ENCODE measurements at places on chromosomes 7 and 10. TPM values are rescaled to one million over a fixed set of nuclear protein-coding genes. Genes with fewer than 3 reads are reported as not detected.

PIK3CG gene
- total RNA-seq, result 31.8 TPM

ANKRD61 gene
- not detected for total RNA-seq

SAMD9 gene
- 32.2 TPM for total RNA-seq

FOXI2 gene
- total RNA-seq, result 0.60 TPM

OAT gene
- 63.0 TPM for total RNA-seq

SAMD9L gene
- total RNA-seq, result 34.8 TPM

NOD1 gene
- 29.4 TPM for total RNA-seq

CDNF gene
- total RNA-seq, result 1.5 TPM

HSPA12A gene
- 7.9 TPM for total RNA-seq

- H3K27me3 ChIP-seq, result no peaks in the 10 kb centered on the region
- H3K4me3 ChIP-seq, result no peak overlapping the region
- H3K4me1 ChIP-seq, result peaks cover 14% of the 10 kb centered on the region
- H3K27ac ChIP-seq, result no peak overlapping the region
- DNase-seq, result no peak
Measured at GRCh38 chr10:77969114-77969513, 42.6 kb upstream of the DLG5 start.

DNA sequence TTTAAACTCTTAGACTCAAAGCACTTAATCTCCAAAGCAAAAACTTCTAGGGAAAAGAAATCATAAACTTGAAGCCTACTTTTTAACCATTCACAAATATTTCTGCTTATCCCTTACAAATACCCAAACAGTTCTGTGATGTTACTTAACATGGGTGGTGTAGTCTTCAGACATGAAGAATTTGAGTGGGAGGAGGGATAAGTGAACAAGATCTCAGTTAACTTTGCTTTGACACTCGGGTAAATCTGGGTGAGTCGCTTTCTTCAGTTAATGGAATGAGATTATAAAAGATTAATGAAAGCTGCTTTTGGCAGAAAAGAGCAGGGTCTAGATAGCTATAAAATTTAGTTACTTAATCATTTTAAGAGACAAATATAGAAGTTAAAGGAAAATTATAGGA is 47.5 kb downstream of the RNF133 start:
- no peak overlapping the region for H3K4me3 ChIP-seq
- no peaks in the 10 kb centered on the region for H3K27me3 ChIP-seq
- H3K4me1 ChIP-seq, result no peaks in the 10 kb centered on the region

GRCh38 chr7:116188-116981 is 76.0 kb upstream of the FAM20C start:
- DNase-seq, result no peak
- H3K27me3 ChIP-seq, result no peaks in the 10 kb centered on the region
- H3K4me1 ChIP-seq, result peaks cover 60% of the 10 kb centered on the region
- peak overlapping the region; percentile 78 for H3K27ac ChIP-seq

- H3K36me3 ChIP-seq, result no peaks in the 10 kb centered on the region
- H3K27ac ChIP-seq, result no peak overlapping the region
- H3K4me3 ChIP-seq, result no peak overlapping the region
- no peak for DNase-seq
Measured at GRCh38 chr10:93821051-93821772, 63.5 kb downstream of the LGI1 start.

GRCh38 chr7:131800531-131800930 is 244.1 kb upstream of the PODXL start:
- H3K36me3 ChIP-seq, result no peaks in the 10 kb centered on the region
- no peaks in the 10 kb centered on the region for H3K27me3 ChIP-seq
- H3K27ac ChIP-seq, result no peak overlapping the region
- no peak overlapping the region for H3K4me3 ChIP-seq
- DNase-seq, result no peak

DNA sequence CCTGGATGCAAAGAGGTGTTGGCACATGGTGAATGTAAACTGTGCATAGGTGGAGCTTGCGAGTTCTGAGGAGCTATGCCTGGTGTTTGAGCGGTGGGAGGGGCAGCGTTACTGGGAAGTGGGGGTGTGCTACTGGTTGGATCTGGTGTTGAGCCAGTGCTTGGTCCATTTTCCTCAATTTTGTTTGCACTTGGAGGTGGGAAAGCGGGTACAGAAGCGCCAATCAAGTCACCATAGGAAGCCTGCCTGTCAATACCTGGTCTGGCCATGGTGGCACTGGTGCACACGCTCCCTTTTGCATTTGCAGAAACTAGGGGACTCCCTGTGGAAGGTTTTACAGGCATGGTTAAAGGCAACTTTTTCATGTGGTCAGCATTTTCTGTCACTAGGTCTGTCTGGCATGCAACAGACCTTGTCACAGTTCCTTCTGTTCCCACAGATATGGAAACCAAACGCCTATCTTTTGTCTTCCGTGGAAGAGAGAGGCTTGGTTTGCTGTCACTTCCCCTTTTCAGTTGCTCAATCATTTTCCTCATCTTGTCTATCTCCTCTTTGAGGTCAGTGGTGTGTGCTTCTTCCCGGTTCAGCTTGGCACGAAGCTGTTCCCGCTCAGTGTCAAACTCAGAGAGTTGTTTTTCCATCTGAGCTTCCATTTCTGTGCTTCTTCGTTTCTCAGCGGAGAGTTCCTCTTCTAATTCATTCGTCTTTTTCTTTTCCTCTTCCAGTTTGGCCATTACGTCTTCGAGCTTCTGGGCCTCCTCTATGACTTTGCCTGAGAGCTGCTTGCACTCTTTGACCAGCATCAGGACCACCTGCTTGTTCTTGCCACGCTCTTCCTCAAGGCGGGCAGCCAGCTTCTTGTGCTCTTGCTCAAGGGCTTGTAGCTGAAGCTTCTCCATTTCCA is 81.1 kb downstream of the CTTNBP2 start:
- peak overlapping the region; percentile 62 for H3K27ac ChIP-seq
- H3K27me3 ChIP-seq, result no peaks in the 10 kb centered on the region
- H3K36me3 ChIP-seq, result no peaks in the 10 kb centered on the region
- no peak overlapping the region for H3K4me3 ChIP-seq
- no peaks in the 10 kb centered on the region for H3K4me1 ChIP-seq
- no peak for DNase-seq

GRCh38 chr7:149209518-149210269 is 14.3 kb downstream of the ZNF282 start:
- H3K27me3 ChIP-seq, result no peaks in the 10 kb centered on the region
- H3K36me3 ChIP-seq, result peaks cover 100% of the 10 kb centered on the region
- no peak overlapping the region for H3K27ac ChIP-seq

DNA sequence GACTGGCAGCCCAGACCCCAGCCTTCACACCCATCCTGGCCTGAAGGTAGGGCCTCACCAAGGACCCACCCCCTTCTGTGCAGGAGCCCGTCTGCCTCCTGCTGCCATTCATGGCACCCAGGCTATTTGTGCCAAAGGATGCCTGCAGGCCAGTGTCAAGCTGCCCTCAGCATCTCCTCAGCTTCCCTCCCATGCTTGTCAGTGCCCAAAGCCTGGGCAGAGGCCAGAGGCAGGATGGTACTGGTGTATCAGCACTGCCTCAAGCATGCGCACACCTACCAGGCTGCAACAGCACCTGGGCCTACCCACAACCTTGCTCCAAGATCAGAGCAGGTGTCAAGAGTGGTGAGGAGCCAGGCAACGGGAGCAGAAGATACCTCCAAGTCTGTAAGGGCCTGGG is 27.6 kb downstream of the SFTPA1 start:
- no peak overlapping the region for H3K4me3 ChIP-seq
- no peaks in the 10 kb centered on the region for H3K27me3 ChIP-seq
- DNase-seq, result peak; percentile 55
- H3K4me1 ChIP-seq, result no peaks in the 10 kb centered on the region

- H3K4me3 ChIP-seq, result no peak overlapping the region
- no peak for DNase-seq
- peaks cover 4% of the 10 kb centered on the region for H3K27me3 ChIP-seq
Measured at GRCh38 chr10:83909001-83909400, 230.3 kb upstream of the GHITM start.

DNA sequence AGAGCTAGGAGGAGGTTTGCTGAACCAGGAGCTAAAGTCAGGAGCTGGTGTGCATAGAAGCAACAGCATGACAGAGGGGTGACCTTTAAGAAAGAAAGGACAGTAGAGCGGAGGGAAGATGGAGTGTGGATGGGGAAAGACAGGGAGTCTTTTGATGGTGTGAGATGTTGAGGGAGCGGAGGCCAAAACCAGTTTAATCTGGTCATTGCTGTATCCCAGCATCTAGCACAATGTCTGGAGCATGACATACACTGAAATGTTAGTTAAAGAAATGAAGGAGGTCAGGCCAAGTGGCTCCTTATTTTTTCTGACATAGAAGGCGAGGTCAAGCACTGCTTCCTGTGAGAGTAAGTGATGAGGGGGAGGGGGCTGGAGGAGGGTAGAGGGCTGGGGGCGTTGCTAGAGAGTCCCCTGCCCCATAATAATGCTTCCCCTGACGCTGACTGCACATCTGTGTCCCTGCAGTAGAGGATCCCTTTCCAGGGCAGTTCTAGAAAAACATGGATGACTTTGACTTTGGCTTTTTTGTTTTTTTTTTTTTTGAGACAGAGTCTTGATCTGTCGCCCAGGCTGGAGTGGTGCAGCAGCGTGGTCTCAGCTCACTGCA is 70.2 kb downstream of the ZNF467 start:
- no peaks in the 10 kb centered on the region for H3K4me1 ChIP-seq
- H3K36me3 ChIP-seq, result no peaks in the 10 kb centered on the region
- DNase-seq, result no peak
- no peaks in the 10 kb centered on the region for H3K27me3 ChIP-seq
- H3K27ac ChIP-seq, result no peak overlapping the region

DNA sequence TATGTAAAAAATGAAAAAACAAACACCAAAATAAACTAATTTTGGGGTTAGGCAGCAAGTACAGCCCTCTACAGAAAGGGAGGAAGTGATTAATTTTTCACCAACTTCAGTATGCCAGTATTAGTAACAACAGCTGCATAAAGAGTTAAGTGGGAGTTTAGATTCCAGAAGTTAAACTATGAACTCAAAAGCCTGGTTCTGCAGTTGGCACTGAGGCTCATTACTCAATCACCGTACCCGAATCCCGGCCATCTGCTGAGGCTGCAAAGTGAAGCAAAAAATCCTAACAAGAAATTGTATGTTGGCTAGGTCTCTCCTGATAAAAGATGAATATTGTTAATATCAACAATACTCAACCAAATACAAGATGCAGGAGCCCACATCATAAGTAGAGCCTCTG is 4.0 kb downstream of the NUDT5 start:
- no peak for DNase-seq
- H3K27me3 ChIP-seq, result no peaks in the 10 kb centered on the region
- no peak overlapping the region for H3K4me3 ChIP-seq
- peaks cover 23% of the 10 kb centered on the region for H3K4me1 ChIP-seq
- H3K27ac ChIP-seq, result no peak overlapping the region
- H3K36me3 ChIP-seq, result no peaks in the 10 kb centered on the region

DNA sequence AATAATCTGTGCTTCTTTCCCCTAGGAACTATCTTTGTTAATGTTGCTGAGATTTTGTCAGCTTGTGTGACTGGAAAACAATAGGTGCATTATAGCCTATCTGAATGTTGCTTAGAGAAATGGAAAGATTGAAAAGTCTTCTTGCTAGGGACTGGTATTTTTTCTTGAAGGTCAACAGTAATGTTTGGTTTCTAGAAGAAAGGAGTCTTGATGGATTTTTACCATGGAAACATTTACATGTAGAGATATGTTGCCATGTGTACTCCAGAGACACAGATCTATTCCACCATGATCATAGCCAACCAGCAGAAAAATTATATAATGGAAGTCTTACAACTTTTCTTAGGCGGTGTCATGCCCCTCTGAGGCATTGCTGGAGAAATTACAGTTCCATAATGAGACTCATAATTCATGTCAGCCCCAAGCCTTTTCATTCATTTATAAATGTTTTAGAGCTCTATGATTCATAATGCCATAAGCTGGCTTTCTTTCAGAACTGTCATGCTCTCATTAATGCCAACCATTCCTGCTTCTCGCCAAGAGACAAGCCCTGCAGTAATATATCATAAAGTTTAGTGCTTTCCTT is 175.1 kb upstream of the PTPRZ1 start:
- no peaks in the 10 kb centered on the region for H3K36me3 ChIP-seq
- no peaks in the 10 kb centered on the region for H3K4me1 ChIP-seq
- DNase-seq, result no peak
- H3K27ac ChIP-seq, result no peak overlapping the region
- no peak overlapping the region for H3K4me3 ChIP-seq
- H3K27me3 ChIP-seq, result no peaks in the 10 kb centered on the region

DNA sequence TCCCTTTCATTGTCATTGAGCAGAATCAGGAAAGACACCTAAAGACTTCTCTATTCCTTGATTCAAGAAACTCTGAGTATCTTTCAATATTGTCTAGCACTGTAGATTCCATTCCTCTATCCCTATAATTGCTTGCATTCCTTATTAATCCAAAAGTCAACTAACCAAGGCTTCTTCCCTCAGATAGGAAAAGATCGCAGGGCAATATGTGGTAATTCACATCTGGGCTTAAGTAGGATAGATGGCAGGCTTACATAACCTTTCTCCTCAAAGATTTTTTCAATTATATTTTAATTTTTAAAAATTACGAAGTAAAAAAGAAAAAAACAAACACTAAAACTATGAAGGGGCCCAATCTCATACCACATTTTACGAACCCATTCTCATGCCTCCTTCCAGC is 7.1 kb upstream of the ARHGAP21 start:
- no peak for DNase-seq
- no peak overlapping the region for H3K4me3 ChIP-seq
- no peaks in the 10 kb centered on the region for H3K4me1 ChIP-seq

DNA sequence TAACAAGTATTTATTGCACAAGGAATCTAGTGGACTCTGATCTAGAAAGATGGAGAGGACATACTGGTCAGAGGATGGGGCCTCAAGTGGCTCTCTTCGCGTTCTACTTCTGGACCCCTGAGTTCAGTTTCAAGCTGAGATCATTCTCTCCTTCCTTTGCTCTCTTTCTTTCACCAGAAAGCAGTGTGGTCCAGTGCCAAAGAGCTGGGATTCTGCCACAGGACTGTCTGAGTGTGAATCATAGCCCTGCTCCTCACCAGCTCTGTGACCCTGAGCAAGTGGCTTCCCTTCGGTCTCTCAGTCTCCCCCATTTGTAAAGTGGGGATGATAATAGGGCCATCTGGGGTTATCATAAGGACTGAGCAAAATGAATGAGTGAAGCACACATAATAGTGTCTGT is 715.2 kb downstream of the SUGCT start:
- H3K4me3 ChIP-seq, result no peak overlapping the region
- no peaks in the 10 kb centered on the region for H3K4me1 ChIP-seq
- H3K27ac ChIP-seq, result no peak overlapping the region

GRCh38 chr7:13034693-13035092 is 347.3 kb downstream of the ARL4A start:
- H3K4me3 ChIP-seq, result no peak overlapping the region
- no peak overlapping the region for H3K27ac ChIP-seq
- no peaks in the 10 kb centered on the region for H3K36me3 ChIP-seq
- H3K27me3 ChIP-seq, result no peaks in the 10 kb centered on the region

- no peaks in the 10 kb centered on the region for H3K27me3 ChIP-seq
- no peak overlapping the region for H3K27ac ChIP-seq
- H3K4me3 ChIP-seq, result no peak overlapping the region
- no peaks in the 10 kb centered on the region for H3K4me1 ChIP-seq
Measured at GRCh38 chr10:13613519-13613918, 26.8 kb downstream of the PRPF18 start.

- H3K4me3 ChIP-seq, result no peak overlapping the region
- no peak overlapping the region for H3K27ac ChIP-seq
- no peaks in the 10 kb centered on the region for H3K4me1 ChIP-seq
- no peaks in the 10 kb centered on the region for H3K36me3 ChIP-seq
- no peak for DNase-seq
- no peaks in the 10 kb centered on the region for H3K27me3 ChIP-seq
Measured at GRCh38 chr7:98795741-98796493, 73.9 kb downstream of the TMEM130 start.

GRCh38 chr7:148927123-148928045 is 43.3 kb upstream of the EZH2 start:
- no peak overlapping the region for H3K4me3 ChIP-seq
- H3K27ac ChIP-seq, result no peak overlapping the region
- H3K36me3 ChIP-seq, result no peaks in the 10 kb centered on the region
- H3K27me3 ChIP-seq, result no peaks in the 10 kb centered on the region
- peak; percentile 1 for DNase-seq

Measured in spleen (tissue), 13 donors.